ENCODE measurements at places on chromosomes 7 and 10. TPM values are rescaled to one million over a fixed set of nuclear protein-coding genes. Genes with fewer than 3 reads are reported as not detected.

CTAGE4 gene
- 2.2 TPM for total RNA-seq

SNCG gene
- 25.5 TPM for total RNA-seq

CLRN3 gene
- total RNA-seq: not detected

ADRA2A gene
- not detected for total RNA-seq

DNAJC30 gene
- total RNA-seq: 0.79 TPM

KLF14 gene
- total RNA-seq: not detected

C10orf67 gene
- total RNA-seq: 0.26 TPM

CLIP2 gene
- total RNA-seq: 12.9 TPM

SEMA3C gene
- 178 TPM for total RNA-seq

SFMBT2 gene
- under 0.01 TPM for total RNA-seq

GIMAP1 gene
- total RNA-seq: not detected

GIMAP4 gene
- not detected for total RNA-seq

TMEM60 gene
- total RNA-seq: 7.4 TPM

FEZF1 gene
- not detected for total RNA-seq

EN2 gene
- not detected for total RNA-seq

KLF6 gene
- 49.7 TPM for total RNA-seq

DPY19L1 gene
- 13.4 TPM for total RNA-seq

RNF133 gene
- total RNA-seq: 0.26 TPM

GIMAP8 gene
- under 0.01 TPM for total RNA-seq

ARHGAP22 gene
- total RNA-seq: 9.0 TPM

GPRIN2 gene
- total RNA-seq: 0.53 TPM

TOMM7 gene
- total RNA-seq: 172 TPM

ELN gene
- under 0.01 TPM for total RNA-seq

ZP3 gene
- total RNA-seq: 12.8 TPM

CFAP43 gene
- total RNA-seq: 0.26 TPM

LIPM gene
- total RNA-seq: not detected

TFEC gene
- total RNA-seq: not detected

All from bronchial epithelial cell (primary cell).